ENCODE measurements at places on chromosomes 1 and 21.

GRCh38 chr1:28926629-28927265 lies 12.4 kb downstream of the EPB41 start:
- DNase-seq = no peak

DNA sequence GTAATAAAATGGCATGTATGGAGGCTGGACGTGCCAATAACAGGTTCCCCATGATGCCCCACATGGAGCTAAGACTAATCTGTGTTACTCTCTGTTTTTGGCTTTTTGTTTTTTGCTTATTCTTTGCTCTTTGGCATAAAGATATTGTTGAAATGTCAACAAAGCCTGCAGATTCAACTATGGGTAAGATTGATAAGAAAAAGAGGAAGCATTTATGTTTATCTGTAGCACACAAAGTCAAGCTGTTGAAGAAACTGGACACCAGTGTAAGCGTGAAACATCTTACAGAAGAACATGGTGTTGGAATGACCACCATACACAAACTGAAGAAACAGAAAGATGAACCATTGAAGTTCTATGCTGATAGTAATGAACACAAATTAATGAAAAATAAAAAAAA lies 402.7 kb downstream of the LTN1 start:
- DNase-seq = no peak

GRCh38 chr21:41345934-41346685 lies 15.7 kb upstream of the MX2 start:
- no peak for DNase-seq

- no peak for DNase-seq
Measured at GRCh38 chr1:229027622-229028182, 243.2 kb upstream of the RAB4A start.

DNA sequence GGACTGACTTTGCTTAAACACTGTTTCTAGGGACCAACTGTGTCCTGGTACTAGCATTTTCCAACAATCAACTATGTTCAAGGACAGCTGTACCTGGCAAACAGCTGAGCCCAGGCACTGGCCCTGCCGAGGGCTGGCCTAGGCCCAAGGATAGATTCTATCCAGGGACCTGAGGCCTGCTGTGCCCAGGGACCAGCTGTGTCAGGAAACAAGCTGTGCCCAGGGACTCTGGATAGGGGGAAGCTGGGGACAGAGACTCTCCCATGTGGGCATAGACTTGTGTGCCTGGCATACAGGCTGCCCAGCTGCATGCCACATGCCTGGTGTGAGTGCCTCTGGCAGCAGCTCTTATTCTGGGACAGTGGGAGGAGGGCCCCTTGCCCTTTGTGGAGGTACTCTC lies 38.1 kb upstream of the POU3F1 start:
- DNase-seq = no peak
